Dermis lymphatic vessel endothelial cell (primary cell): ENCODE measurements at places on chromosomes 12 and 14. TPM values are rescaled to one million over a fixed set of nuclear protein-coding genes. Genes with fewer than 3 reads are reported as not detected.

PPM1H gene
- 0.95 and 0.98 TPM in 2 replicates for total RNA-seq

TSPAN19 gene
- total RNA-seq, result under 0.01 and 0.09 TPM in 2 replicates

GARIN6 gene
- total RNA-seq, result not detected in 2 replicates

TSHR gene
- total RNA-seq, result not detected in 2 replicates

ACOT6 gene
- total RNA-seq, result not detected in 2 replicates

INSM2 gene
- not detected in 2 replicates for total RNA-seq

GLT1D1 gene
- not detected in 2 replicates for total RNA-seq

GPX2 gene
- not detected in 2 replicates for total RNA-seq

CEBPE gene
- not detected in 2 replicates for total RNA-seq

NR1H4 gene
- not detected in 2 replicates for total RNA-seq

PLEKHH1 gene
- 0.11 and 0.17 TPM in 2 replicates for total RNA-seq

SCYL2 gene
- total RNA-seq, result 37.4 and 42.8 TPM in 2 replicates

TROAP gene
- 1.5 and 2.2 TPM in 2 replicates for total RNA-seq

KRT78 gene
- not detected in 2 replicates for total RNA-seq

ACSS3 gene
- 0.34 TPM in 1 of 2 replicates, not detected in the other for total RNA-seq

HOXC12 gene
- total RNA-seq, result under 0.01 TPM in 1 of 2 replicates, not detected in the other

CNTN1 gene
- total RNA-seq, result not detected in 2 replicates

ITPK1 gene
- 11.6 and 11.9 TPM in 2 replicates for total RNA-seq

TAS2R31 gene
- total RNA-seq, result 2.7 and 3.1 TPM in 2 replicates

SIX4 gene
- total RNA-seq, result 0.54 and 0.69 TPM in 2 replicates

GXYLT1 gene
- total RNA-seq, result 14.2 and 15.5 TPM in 2 replicates

PIP4K2C gene
- 12.0 and 15.1 TPM in 2 replicates for total RNA-seq

VASH1 gene
- 3.5 and 8.3 TPM in 2 replicates for total RNA-seq

FBXO33 gene
- 21.1 and 21.8 TPM in 2 replicates for total RNA-seq
